ENCODE measurements at places on chromosomes 2 and 18. TPM values are rescaled to one million over a fixed set of nuclear protein-coding genes. Genes with fewer than 3 reads are reported as not detected.

LRP2 gene
- total RNA-seq: 0.16 TPM

DUSP2 gene
- total RNA-seq: 7.3 TPM

KANSL1L gene
- total RNA-seq: 97.0 TPM

ACTR3 gene
- 155 TPM for total RNA-seq

LAMA1 gene
- 15.1 TPM for total RNA-seq

PID1 gene
- total RNA-seq: 46.2 TPM

CYP26B1 gene
- 3.1 TPM for total RNA-seq

ELOA2 gene
- total RNA-seq: not detected

NFATC1 gene
- 0.16 TPM for total RNA-seq

PLCD4 gene
- total RNA-seq: 0.31 TPM

MYL1 gene
- 3.3 TPM for total RNA-seq

ACVR1C gene
- total RNA-seq: 20.7 TPM

GRCh38 chr2:138112536-138112935 is 148.3 kb downstream of the HNMT start:
- DNase-seq: no peak

GRCh38 chr18:28781616-28782362 is 604.9 kb upstream of the CDH2 start:
- no peak for DNase-seq

GRCh38 chr2:74676331-74676730 is 22.3 kb downstream of the SEMA4F start:
- no peak for DNase-seq

DNA sequence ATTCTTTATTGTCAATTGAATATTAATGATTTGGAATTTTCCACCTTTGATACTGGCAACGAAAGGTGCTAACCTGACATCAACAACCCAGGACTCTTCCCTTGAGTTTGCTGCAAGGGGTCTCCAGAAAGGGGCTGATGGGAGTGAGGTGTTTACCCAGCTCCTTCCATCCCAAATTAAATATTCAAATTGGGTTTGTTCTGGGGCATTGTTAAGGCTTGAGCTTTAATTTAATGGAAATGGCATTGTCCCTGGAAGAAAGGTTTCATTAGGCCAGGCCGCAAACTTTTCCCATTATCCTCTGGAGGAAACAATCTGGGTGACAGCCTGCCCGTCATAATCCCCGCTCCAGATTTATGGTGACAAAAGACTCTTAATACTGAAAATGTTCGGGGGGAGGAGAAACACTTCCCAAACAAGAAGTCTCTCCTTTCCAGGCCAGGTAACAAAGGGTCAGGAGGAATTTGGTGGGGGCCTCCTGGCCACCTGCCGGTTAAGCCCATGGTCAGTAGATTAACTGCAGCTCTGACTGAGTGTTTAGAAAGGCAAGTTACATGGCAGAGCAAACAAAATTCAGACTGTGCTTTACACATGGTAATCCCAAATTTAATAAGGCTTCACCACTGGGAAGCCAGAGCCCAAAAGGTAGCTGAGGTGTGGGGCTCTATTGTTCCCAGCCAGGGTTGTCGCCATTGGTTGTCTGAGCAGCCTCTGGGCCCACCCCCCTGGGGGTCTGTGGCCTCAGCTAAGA is 151.4 kb upstream of the SIX3 start:
- no peak for DNase-seq

GRCh38 chr2:8412586-8412985 is 269.3 kb upstream of the ID2 start:
- no peak for DNase-seq

- no peak for DNase-seq
These were observed 13.6 kb upstream of the PELI1 start for GRCh38 chr2:64157792-64158191.

DNA sequence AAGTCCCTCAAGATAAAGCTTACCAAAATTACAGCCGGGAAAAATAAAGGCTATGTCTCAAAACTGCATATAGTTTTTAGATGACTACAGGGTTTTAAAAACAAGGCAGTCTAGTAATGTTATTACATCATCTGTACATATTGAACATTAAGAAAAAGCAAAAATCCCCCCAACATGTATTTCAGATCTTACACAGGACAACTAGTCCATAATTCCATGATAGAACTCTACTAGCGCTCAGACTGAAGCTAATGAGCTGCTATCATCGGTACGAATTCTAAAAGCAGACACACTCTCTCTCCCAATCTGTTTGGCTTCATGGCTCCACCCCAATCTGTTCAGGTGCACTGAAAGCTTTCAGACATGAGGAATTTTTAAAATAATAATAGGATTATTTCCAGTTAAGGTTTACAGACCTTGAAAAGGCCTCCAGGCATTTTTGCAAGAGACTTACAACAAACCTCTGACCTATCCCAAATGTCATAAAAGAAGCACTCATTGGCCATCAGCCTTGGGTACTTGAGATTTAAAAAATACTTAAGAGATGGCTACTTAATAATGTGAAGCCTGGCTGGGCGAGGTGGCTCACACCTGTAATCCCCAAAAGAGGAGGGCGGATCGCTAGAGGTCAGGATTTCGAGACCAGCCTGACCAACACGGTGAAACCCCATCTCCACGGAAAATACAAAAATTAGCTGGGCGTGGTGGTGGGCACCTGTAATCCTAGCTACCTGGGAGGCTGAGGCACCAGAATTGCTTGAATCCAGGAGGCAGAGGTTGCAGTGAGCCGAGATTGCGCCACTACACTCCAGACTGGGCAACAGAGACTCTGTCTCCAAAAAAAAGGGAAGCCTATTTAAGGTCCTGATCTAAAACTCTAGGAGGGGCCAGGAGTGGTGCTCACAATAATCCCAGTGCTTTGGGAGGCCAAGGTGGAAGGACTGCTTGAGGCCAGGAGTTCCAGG is 2.0 kb downstream of the NPC1 start:
- DNase-seq: no peak

- DNase-seq: no peak
These were observed 115.2 kb upstream of the EPAS1 start for GRCh38 chr2:46181789-46182530.

- no peak for DNase-seq
These were observed 240.5 kb upstream of the ID2 start for GRCh38 chr2:8441371-8441770.

GRCh38 chr2:136306836-136307235 is 188.9 kb upstream of the CXCR4 start:
- DNase-seq: no peak

GRCh38 chr18:58687871-58688308 is 16.6 kb downstream of the MALT1 start:
- DNase-seq: no peak

DNA sequence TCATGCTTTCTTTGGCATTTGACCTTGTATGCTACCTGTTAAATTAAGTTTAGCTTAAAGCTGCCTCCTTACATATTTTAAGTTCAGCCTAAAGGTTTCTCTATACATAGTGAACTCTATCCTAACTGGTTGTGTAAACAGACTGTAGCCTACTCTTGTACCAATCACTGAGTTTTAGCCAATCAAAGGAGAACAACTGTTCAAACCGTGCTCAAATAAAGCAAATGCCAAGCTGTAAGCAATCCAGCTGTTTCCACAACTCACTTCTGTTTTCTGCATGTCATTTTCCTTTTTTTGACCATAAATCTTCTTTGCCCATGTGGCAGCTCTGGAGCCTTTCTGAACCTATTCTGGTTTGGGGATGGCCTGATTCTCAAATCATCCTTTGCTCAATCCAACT is 1603.8 kb upstream of the ACVR2A start:
- DNase-seq: no peak

DNA sequence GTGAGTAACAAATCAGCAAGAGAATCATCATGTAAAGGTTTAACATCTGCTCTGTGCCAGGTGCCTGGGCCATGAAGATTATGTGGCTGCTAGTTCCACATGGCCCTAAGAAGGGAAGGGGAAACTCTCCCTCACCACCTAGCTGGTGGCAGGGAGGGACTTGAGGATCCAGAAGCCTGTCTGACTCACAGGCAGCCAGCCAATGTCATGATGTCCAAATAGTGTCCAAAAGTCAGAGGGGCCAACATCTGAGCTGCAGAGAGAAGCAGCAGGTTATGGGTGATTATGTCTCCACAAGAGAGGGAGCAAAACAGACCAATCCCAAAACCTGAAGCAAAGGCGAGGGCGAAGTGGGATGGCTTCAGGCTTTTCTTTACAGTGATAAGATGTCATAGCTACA is 61.9 kb upstream of the SPP2 start:
- no peak for DNase-seq

DNA sequence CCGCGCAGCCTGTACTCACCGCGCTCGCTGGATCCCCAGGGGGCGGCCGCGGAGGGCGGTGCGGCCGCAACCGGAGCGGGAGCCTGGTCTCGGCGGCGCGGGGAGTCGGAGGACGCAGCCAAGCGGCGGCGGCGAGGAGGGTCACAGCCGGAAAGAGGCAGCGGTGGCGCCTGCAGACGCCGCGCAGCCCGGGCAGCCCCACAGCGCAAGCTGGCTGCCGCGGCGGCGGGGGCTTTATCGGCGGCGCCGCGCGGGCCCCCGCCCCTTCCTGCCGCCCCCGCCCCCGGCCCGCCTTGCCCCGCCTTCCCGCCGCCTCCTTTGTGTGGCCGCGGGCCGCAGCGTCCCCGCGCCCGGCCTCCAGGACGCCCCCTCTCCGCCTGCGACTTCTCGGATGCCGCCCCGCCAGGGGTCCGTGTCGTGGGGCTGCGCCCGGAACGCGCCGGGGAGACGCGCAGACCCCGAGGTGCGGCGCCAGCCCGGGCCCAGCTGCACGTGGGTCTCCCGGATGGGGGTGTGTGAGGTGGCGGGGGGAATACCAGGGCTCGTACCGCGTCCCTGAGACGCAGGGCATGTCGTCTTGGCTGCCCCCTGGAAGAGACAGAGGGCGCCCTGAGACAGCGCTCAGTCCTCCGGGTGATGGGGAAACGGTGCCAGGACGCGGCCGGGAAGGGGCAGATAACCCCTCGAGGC is at the start of gene SERPINE2:
Gene SERPINE2, minus strand, starts transcription at position 207 of the 690 bp plus-strand sequence. CDS start 37,386 bp downstream, outside the sequence.
- no peak for DNase-seq

- no peak for DNase-seq
These were observed 81.8 kb downstream of the EXOC6B start for GRCh38 chr2:72744049-72744448.

DNA sequence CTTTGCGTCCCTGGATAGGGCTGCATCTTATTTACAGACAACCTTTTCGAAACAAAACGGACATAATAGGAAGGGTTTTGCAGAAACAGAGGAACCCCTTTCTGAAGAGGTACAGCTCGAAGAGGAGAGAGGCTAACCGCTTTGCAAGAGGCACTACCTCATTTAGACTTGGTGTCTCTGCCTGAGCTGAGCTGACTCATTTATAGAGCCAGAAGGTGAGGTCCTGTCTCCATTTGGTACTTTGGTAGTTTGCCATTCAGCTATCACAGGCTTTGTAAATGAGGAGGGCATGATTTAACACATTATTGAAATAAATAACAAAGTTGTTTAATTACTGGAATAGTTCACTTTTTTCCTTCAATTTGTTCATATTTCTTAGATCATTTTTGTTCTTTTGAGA is 2.2 kb upstream of the NXPH2 start:
- DNase-seq: no peak

DNA sequence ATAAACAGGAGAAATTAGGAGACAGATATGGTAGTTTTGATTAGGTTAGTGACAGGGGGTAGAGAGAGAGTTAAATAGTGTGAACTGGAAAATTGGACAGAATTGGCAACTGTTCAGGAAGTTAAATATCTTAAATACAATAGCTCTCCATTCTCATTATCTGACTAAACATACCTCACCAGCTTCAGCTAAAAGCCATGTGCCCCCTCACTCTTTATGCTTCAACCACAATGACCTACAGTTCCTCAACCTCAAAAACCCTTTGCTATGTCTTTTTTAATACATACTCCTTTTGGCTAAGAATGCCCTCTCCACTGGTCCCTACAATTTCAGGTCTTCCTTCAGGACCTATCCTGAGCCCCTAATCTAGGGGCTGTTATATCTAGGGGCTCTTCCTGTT is 740.2 kb upstream of the ZEB2 start:
- no peak for DNase-seq

DNA sequence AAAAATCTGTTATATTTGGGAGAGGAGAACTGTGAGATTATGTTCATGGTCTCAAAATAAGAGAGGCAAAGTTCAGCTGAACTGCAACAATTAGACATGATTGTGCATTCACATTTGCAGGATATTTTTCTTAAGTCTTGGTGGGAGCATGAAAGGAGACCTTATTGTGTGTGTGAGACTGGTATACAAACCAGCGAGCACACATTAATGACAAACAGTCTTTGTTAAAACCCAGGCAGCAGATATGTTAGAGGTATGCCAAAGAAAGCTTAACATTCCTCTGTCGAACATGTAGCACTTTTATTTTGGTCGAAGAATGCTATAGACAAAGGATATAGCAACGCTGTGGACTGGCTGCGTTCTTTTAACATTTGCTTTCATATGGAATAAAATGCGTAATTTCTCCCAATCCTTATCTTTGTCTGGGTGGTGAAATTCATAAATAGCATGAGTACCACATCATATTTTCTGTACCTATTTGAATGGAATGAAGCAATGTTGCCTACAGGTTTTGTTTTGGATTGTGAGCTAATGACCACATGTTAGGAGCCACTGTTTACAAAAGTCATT is 88.4 kb downstream of the ICOS start:
- DNase-seq: no peak

DNA sequence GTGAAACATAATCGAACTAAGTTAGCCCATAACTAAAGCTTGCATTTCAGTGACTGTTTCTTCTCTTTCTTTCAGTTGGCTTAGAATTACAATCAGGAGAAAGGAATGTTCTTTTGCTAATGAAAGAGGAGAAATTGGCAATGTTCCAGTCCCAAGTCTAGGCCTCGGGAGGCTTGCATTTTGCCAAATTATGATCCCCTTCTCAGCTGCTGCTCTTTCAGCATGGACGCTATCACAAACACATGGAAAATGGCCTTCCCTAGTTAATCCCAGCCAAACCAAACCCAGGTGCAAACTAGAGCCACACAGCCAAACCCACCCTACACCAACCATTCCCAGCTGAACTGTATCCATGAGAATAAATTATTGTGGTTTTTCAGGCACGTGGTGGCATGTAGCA is 605.2 kb upstream of the LRRTM4 start:
- no peak for DNase-seq

- no peak for DNase-seq
These were observed 64.7 kb downstream of the STK25 start for GRCh38 chr2:241443486-241444223.

- DNase-seq: no peak
These were observed 43.4 kb downstream of the ZNF516 start for GRCh38 chr18:76451396-76452331.

DNA sequence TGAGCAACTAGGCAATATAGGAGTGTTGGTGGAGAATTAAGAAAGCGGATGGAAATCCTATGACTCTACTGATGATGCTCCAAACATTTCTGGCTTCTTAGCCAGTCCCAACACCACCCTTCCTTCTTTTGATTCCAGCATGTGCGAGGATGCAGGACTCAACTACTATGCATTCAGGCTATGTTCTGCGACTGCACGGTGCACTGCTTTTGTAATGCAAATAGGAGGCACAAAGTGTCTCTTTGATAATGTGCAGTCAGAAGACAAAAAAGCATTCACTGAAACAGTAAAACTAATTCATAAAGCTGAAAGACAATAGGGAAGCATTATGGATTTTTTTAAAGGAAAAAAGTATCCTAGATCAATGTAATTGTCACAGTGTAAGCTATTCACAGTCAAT is 106.7 kb downstream of the MEIS1 start:
- peak; percentile 9 for DNase-seq

- DNase-seq: no peak
These were observed 15.2 kb downstream of the ITGAV start for GRCh38 chr2:186605041-186605440.

- no peak for DNase-seq
These were observed 141.0 kb downstream of the GREB1L start for GRCh38 chr18:21383031-21383430.
